Pulmonary artery endothelial cell (primary cell): ENCODE measurements at places on chromosomes 5 and 9.

DNA sequence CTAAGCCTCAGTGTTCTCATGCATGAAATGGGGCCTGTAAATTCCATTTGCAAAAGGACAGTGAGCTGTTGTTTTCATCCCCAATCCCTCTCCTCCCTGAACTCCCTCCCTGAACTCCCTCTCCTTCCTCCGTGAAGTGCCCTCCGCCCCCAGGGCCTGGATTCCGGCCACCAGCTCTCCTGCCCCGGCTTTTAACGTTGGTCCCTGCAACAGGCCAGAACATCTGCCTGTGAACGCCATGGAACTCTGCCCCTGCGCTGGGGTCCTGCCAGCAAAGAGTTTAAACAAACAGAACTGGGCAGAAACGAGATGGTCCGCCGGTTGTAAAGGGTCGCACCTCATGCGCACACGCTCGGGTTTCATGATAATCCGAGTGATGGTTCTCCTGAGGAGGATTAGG lies 62.4 kb downstream of the SMIM23 start:
- DNase-seq = no peak

- no peak for DNase-seq
Observed at GRCh38 chr5:32837211-32837610, 126.1 kb downstream of the NPR3 start.

DNA sequence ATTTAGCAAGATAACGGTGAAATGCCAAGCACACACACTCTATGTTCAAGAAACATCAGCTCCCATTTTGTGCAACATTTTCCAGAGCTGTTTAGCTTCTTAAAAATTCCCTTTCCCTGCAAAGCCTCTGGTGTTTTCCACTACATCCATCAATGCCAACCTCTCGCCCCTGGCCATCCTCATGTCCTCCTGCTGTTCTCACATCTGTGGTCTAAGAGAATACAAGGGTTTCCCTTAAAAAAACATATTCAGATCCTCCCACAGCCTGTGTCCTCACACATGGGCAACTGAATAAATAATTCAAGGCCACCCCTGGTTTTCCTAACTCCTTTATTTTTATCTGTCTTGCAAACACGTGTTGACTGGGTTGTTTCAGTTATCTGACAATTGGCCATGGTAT lies 70.3 kb downstream of the PAPPA start:
- DNase-seq = no peak

- no peak for DNase-seq
Observed at GRCh38 chr9:90841615-90842014, 40.0 kb downstream of the SYK start.

DNA sequence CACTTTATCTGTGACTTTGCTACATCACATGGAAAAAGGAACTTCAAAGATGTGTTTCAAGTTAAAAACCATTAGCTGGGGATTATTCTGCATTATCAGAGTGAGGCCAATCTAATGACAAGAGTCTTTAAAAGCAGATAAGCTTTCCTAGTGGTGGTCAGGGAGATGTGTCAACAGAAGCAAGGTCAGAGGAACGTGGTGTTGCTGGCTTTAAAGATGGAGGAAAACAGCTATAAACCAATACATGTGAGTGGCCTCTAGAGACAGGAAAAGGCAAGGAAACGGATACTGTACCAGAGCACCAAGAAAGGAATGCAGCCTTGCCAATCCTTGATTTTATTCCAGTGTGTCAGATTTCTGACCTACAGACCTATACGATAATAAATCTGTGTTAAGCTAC lies 204.2 kb downstream of the TAF11L14 start:
- DNase-seq = no peak
